Stimulated activated CD4-positive, alpha-beta T cell treated with anti-CD3 and anti-CD28 coated beads, Interleukin-4, amount 100 ng/mL, for 48 hours (primary cell): ENCODE measurements at places on chromosomes 7 and 10.
A peak's percentile ranks its signal among the peaks of the same experiment; 100 is the strongest.

DNA sequence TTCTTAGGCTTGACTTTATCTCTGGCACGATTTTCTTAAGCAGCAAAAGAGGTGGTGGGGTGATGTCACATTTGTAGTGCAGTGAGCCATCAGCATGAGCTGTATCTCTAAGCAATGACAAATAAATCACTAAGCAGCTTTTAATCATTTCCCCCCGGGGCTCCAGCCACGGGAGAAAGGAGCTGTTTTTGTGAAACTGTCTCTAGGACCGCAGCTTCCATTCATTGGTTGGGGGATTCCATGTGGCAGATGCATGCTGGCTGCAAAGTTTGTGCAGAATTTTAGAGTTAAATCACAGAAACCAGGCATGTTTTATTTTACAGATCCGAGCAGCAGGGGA is 464 bp downstream of the KIAA1217 start:
- DNase-seq: no peak

DNA sequence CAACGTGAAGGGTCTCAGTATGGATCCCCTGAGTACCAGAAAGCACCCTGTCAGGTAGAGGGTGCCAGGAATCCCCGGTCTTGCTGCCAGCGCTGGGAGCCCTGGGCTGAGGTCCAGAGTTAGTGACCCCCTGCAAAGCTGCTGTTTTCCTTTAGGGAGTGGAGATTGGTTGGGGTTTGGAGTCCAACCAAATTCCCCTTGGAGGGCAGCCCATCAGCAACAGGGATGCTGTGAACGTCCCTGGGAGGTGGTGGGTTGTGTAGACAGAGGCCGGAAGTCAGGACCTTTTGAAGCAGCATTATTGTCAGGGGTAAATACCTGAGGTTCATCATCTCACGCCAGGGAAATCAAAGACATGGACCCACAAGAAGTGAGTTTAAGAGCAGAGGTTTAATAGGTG is 104.2 kb downstream of the COL26A1 start:
- DNase-seq: no peak

DNA sequence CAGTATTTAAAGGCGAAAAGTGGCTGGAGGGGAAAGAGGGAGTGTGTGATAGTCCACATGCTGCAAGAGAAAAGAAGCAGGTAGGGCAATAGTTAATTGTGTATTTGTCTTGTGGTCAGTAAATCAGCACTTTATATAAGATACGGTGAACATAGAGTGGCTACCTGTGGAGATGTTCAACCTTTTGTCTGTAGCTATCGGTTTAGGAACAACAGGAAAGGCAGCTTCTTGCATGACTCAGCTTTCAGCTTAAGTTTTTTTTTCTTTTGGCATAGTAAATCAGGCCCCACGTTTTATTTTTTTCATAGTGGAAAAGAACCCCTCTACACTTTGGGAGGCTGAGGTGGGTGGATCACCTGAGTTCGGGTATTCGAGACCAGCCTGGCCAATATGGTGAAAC is 14.2 kb upstream of the MTPN start:
- DNase-seq: no peak

GRCh38 chr10:23525406-23525805 is 86.5 kb downstream of the OTUD1 start:
- no peak for DNase-seq

- DNase-seq: no peak
Observed at GRCh38 chr10:129171812-129172211, 295.2 kb upstream of the MGMT start.

DNA sequence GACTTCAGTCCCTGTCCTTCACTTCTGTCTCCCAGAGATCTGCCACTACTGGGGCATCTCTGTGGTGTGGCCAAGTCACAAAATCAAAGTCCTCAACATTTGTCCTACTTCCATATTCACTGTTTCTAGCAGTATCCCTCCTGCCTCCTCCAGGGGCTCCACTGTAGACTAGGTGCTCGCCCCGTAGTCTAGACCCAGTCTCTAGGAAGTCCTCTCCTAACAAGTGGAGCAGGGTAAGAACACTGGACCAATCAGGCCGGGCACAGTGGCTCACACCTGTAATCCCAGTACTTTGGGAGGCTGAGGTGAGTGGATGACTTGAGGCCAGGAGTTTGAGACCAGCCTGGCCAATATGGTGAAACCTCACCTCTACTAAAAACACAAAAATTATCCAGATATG is 57.4 kb downstream of the SKIDA1 start:
- no peak for DNase-seq

- DNase-seq: no peak
Observed at GRCh38 chr7:136870866-136871487, 2.5 kb downstream of the CHRM2 start.

- DNase-seq: no peak
Observed at GRCh38 chr7:102874966-102875365, 37.8 kb upstream of the LRRC17 start.

DNA sequence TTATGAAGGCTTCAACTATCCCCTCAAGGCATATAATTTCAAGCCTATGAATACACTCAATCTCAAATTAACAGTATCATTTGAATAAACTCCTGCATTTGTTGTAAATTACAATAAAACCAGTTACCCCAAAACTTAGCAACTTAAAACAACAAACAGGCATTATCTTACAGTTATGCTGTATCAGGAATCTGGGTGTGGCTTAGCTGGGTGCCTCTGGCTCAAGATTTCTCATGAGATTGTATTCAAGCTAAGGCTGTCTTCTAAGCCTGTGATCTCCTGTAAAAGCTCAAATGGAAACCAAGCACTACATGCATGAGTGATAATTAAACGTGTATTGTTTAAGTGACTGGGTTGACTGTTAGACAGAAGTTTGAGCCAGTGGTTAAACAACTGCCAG is 341.0 kb upstream of the PHF14 start:
- no peak for DNase-seq

- no peak for DNase-seq
Observed at GRCh38 chr10:42111076-42111475, 527.3 kb downstream of the ZNF33B start.

- no peak for DNase-seq
Observed at GRCh38 chr10:124262234-124262865, 156.4 kb downstream of the OAT start.

DNA sequence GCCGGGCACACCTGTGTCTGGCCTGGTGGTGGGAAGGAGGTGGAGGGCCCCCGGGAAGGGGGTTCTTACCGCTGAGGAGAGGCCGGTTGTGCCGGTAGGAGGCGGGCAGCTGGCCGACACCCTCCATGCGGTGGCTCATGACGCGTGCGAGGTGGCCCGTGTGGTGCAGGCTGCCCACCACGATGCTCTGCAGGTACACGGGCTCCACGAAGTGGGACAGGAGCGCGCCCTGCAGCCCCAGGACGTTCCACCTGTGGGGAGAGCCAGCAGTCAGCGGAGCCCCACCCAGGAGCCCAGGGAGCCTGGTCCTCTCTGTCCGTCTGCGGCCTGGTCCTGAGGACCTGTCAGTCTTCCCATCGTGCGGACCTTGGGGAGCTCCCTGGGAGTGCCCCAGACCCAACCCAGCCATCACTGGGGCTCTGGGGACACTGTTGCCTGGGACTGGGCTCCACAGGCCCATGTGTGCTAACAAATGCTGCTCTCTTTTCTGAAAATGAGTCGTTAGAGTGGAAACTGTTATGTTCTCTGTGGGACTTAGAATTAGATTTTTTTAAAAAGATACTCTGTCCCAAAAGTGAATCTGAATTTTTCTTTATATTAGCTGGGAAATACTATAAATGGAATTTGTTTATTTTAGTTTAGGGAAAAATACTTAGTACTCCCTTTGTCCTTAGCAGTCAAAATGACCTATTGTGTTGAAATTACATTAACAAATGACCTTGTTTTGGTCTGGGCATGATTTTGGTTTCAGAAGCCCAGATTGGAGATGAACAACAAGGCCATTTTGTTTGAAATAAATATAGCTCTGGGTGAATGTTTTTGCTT is 143.9 kb downstream of the WDR37 start:
- no peak for DNase-seq

DNA sequence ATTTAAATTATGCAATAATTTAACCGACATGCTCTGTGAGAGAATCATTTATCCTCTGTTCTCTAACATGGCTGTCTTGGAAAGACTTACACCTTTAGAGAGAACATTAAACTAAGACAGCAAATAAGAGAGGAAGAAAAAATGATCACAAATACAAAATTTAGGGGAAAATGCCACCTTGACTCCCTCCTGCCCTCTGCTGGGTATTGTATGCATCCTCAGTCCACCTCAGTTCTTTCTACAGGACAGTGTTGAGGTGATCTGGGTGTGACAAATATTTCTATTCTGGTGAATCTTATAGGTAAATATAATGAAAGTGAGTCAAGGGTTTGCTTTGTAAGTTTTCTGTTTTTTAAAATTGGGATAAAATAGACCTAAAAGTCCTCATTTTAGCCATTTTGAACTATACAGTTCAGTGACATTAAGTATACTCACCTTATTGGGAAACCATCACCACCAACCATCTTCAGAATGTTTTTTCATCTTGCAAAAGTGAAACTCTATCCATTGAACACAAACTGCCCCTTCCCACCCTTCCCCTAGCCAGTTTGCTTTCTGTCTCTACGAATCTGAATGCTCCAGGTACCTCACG is 61.5 kb upstream of the ELMO1 start:
- DNase-seq: peak; percentile 3

GRCh38 chr7:81956520-81956919 is 186.7 kb upstream of the HGF start:
- DNase-seq: no peak

- DNase-seq: peak; percentile 13
Observed at GRCh38 chr10:16950656-16951601, 133.7 kb upstream of the RSU1 start.

GRCh38 chr7:150963707-150964559 is 14.2 kb downstream of the KCNH2 start:
- no peak for DNase-seq

- no peak for DNase-seq
Observed at GRCh38 chr10:76357726-76358415, 926.4 kb downstream of the LRMDA start.

DNA sequence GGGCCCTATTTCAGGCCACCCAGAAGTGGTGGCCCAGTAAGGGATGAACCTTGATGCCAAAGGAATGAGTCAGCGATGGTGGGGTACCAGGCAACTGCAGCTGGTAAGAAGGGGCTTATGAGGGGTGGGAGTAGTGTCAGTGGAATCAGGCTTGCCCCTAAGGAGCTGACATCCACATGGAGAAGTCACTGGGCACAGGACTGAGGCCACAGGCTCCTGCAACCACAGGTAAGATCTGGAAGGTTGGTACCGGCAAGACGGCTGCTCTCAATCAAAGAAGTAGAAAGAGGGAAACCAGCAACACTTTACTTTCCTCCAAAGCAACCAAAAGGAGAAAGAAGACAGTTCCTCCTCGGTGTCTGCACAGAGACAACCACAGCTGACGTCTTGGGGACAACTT is 2.5 kb downstream of the GCK start:
- no peak for DNase-seq

DNA sequence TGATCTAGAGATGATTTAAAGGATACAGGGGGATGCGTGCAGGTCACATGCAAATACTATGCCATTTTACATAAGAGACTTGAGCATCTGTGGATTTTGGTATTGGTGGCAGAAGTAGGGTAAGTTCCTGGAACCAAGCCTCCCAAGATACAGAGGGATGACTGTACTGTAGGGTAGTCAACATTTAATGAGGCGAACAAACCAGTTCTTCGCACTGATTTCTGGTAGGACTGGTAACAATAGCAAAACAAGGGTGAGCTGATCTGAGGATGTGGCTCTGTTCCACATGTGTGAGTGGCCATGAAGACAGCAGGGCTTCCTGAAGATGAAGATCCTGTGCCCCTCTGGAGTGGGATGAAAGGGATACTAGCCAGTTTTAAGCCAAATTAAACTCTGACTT is 36.3 kb downstream of the MKX start:
- DNase-seq: no peak

DNA sequence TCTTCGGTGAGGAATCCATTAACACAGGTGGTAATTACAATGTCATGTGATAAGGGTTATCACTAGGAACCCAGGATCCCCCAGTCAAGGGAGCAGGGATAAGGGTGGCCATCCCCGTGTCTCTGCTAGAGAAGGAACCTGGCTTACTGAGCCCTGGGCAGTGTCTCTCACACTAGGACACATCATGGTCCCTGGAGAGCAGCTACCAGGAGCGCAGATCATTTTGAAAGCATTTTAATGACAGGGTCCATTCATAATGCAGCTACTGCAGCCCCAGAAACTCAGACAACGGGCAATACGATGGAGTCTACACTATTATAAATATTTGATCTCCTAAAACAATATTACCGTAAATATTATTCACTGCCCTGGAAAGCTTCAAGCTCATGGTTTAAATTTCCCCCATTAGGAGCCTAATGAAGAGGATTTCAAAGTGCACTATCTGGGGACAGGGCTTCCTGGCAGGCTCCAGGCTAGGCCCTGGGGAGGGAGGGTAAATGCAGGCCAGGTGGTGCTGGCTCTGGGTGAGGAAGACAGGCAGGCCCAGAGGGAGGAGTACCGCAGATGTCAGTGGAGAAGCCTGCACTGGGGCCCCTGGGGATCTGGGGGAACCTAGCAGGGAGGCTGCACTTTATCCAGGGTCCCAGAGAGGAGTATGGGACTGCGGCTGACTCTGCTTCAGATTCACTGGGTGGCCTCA is 52.6 kb upstream of the LOXL4 start:
- DNase-seq: no peak

GRCh38 chr7:29424295-29424983 is 139.2 kb upstream of the PRR15 start:
- DNase-seq: no peak

- DNase-seq: no peak
Observed at GRCh38 chr10:131638049-131638879, 262.5 kb upstream of the PPP2R2D start.

DNA sequence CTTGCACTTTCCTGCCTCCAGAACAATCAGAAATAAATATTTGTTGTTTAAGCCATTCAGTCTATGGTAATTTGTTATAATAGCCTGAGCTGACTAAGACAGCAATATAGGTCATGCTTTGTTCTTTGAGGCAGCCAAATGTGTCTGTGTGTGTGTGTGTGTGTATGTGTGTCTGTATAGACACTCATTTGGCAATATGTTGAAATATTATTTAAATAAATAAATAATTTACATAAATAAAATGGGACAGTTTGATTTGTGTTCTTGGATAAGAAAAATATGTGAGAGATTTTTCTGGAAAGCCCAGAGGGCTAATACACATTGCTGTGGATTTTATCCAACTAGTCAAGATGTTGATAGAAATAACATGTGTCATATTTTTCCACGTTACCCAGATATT is 140.2 kb downstream of the PTN start:
- DNase-seq: no peak

- no peak for DNase-seq
Observed at GRCh38 chr10:5758927-5759326, 54.3 kb downstream of the GDI2 start.

DNA sequence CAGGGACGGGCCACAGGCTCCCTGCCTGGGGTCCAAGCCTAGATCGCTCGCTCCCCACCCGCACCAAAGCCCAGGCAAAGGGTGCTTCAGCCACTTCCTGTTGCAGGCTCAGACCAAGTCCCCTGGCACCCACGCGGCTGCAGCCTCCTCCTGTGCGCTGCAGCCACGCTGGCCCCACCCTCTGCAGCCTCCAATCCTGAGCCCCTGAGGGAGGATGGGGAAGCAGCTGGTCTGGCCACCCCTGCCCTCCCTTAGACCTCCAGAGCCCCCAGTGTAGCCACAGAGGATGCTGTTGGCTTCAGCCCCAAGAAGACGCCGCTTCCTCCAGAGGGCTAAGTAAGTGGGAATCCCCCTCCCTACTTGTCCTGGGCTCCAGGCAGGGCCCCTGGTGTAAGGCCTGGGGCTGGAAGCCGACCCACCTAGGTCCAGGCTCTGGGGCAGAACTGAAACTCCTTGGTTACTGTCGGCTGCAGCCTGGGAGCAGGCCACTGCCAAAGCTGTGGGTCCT is 9.4 kb downstream of the LIMK1 start:
- no peak for DNase-seq
